ENCODE measurements at places on chromosomes 5 and 9. TPM values are rescaled to one million over a fixed set of nuclear protein-coding genes. Genes with fewer than 3 reads are reported as not detected.

GRCh38 chr5:146797658-146798057, 80.9 kb downstream of the PPP2R2B start:
- no peak for DNase-seq

GRCh38 chr5:123514615-123515355, 2.8 kb downstream of the CSNK1G3 start:
- no peak for DNase-seq

- no peak for DNase-seq
These were observed 70.6 kb upstream of the ZNF622 start for GRCh38 chr5:16536246-16536645.

GRCh38 chr9:129237164-129237611, 59.1 kb upstream of the IER5L start:
- no peak for DNase-seq

DNA sequence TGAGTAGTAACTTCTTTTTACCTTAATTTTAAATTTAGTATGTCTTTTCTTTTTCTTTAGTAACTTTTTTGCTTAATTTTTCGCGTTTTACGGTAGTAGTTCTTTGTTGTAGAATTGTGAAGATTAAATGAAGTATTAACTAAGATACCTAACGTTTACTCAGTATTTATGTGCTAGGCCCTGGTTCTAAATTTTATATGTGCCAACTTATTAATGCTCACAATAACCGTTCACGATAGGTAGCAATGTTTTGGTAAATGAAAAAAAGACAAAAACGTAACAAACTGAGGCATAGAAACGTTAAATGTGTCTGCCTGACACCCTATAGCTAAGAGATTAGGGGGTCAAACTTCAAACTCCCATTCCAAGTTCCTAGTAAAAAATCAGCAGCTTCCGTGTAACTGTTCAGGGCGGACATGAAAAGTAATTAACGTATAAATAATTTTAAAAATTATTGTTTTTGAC, 1.2 kb downstream of the MRPS30 start:
- no peak for DNase-seq

- no peak for DNase-seq
These were observed 25.2 kb downstream of the TLR4 start for GRCh38 chr9:117729375-117729774.

DNA sequence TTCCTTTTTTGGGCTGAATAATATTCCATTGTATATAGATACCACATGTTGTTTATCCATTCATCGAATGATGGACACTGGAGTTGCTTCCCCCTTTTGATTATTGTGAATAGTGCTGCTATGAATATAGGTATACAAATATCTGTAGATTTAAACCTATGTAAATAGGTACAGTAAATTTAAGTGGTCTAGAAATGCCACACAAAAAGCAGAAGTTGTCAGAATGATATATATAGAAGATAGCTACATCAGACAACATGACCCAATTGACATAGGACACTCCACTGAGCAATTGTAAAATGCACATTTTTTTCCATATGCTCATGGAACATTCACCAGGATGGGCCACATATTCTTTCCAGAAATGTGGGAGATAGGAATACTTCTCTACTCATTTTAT, 77.6 kb downstream of the SMIM15 start:
- no peak for DNase-seq

- no peak for DNase-seq
These were observed 202.6 kb downstream of the SEMA5A start for GRCh38 chr5:9343146-9343850.

- no peak for DNase-seq
These were observed 75.2 kb downstream of the AOPEP start for GRCh38 chr9:94801681-94802080.

DNA sequence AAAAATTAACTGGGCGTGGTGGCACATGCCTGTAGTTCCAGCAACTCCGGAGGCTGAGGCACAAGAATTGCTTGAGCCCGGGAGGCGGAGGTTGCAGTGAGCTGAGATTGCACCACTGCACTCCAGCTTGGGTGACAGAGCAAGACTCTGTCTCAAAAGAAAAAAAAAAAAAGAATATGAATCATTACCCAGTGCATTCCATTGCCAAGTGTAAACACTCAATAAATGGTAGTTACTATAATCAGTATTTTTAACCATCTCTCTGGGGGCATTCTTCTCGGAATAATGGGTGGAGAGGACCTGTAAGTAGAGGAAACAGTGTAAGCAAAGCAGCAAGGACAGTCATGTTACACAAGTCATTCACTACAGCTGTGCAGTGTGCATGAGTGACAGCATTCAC, 13.8 kb upstream of the RANBP17 start:
- no peak for DNase-seq

DNA sequence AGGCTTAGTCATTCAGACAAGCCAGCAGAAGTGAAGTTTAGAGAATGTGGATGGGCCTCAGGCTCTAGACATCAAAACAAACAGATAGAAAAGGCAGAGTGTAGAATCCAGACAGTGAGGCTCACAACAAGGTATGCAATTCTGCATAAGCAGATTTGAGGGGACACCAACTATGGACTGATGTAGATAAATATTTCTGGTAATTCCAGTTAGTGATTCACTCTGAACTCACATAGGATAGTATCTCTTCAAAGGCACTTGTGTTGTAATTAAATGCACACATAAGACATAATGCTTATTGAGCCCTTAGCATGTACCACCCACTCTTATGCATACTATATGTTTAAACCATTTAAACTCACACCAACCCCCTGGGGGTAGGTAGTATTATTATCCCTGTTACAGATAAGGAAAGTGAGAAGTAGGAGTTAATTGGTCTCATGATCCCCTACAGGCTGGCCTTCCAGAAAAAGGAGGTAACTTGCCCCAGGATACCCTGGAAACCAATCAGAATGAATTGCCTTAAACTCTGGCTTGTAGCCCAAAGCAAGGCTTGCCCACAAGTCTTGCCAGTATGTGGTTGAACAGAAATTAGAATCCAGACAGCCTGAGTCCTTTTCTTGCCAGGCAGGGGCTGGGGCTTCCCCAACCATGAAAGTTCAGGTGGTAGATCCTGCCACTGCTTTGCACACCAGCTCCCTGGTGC, 39.5 kb upstream of the HSPB3 start:
- DNase-seq: no peak

- DNase-seq: no peak
These were observed 6.8 kb upstream of the TCOF1 start for GRCh38 chr5:150350524-150351344.

GRCh38 chr5:103514371-103514770, 48.2 kb downstream of the NUDT12 start:
- DNase-seq: no peak

DNA sequence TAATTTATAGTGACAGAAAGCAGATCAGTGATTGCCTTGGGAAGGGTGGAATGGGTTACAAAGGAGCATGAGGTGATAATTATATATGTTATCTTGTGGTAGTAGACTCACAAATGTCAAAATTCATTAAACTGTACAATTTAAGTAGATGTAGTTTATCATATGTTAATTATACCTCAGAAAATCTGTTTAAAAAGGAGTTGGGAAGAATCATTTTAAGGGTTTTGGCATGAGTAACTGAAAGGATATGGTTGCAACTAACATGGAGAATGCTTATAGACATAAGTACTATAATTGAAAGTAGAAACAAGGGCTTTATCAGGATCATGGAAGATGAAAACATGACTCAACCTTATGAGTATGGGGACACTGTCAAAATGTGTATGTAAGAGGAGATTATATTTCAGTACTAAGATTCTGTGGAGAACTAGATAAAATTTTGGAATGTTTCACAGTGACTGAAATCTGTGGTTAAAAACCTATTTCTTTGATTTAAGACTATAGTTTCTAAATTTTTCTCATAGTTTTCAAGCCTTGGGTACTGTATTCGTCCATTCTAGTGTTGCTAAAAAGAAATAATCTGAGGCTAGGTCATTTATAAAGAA, 73.3 kb downstream of the FCHO2 start:
- no peak for DNase-seq

DNA sequence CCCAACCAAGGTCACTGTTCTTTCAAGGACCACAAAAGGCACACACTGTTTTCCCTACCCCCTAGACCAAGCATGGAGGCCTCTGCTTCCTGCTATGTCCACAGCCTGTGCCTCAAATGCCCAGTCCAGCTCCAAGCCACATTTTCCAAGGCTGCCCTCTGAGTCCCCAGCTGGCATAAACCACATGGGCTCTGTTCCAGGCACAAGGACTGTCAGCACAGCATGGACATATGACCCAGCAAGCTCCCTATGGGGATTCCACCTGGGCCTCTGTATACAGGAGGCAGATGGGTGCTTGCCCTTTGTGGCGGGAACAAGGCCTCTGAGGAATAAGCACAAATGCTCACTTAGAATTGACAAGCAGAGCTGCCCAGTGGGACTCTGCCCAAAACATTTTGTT, 115.2 kb downstream of the SPOCK1 start:
- DNase-seq: no peak

- DNase-seq: no peak
These were observed 30.4 kb downstream of the FSTL4 start for GRCh38 chr5:133581918-133582317.

DNA sequence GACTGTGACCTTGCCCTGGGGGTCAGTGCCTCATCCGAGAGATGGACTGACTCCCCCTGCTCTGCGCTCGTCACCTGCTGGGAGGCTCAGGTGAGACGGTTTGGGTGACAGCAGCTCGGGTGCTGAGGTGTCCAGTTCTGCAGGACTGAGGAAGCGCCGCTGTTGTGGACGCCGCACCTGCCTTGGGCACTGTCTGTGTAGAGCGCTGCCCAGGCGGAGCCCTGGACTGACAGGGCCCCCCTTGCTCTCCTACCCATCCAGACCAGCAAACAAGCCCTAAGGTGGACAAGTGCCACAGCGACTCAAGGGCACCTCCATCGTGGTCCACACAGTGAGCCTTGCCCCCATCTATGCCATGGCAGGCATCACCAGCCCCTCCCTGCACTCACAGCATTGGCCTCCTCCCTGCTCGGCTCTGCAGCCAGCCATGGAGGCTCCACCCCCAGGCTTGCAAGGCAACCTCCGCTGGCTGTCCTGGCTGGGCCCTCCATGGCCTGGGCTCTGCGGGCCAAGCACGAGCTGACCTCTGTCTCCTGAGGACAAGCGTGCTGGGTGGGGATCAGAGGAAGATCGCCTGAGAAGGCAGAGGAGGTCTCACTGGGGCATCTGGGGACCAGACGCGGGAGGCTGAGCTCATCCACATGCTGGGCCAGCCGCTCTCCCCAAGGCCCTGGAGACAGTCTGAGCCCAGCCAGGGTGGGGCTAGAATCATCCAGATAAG, 87.1 kb upstream of the COL5A1 start:
- no peak for DNase-seq

PPP2R2B gene
- total RNA-seq: 0.29 TPM

IL5 gene
- not detected for total RNA-seq

TAS2R1 gene
- total RNA-seq: not detected

PAEP gene
- total RNA-seq: not detected

PIP5KL1 gene
- total RNA-seq: 2.2 TPM

DHX29 gene
- total RNA-seq: 28.3 TPM

IL33 gene
- total RNA-seq: 40.1 TPM

PCDHA1 gene
- not detected for total RNA-seq

RNF208 gene
- total RNA-seq: 5.9 TPM

TUSC1 gene
- total RNA-seq: 15.7 TPM

Measured in mesenteric fat pad (tissue), 1 donor.